ENCODE measurements at places on chromosomes 1 and 21.

GRCh38 chr1:178751046-178751445 is 26.0 kb downstream of the RALGPS2 start:
- no peak for DNase-seq

- DNase-seq: peak; percentile 20
These were observed 14.9 kb upstream of the CD101 start for GRCh38 chr1:116986421-116987255.

- peak; percentile 39 for DNase-seq
These were observed 5.4 kb downstream of the MEX3A start for GRCh38 chr1:156076609-156077429.

DNA sequence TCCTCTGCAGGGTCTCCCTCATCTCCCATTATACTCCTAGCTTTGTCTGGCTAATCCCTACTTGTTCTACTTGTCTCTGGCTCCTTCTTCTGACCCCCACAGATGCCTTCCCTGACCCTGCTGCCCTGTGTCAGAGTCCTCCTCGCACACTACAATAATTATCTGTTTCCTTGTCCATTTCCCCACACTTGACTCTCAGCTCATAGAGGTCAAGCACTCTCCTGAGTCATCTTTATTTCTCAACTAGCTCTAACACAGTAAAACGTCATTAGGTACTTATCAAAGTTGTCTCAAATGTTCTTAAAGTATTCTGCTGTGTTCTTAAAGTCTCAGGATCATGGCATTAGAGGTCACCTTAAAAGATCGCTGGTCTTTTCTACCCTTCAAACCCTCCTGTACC is 47.1 kb downstream of the C8A start:
- no peak for DNase-seq

GRCh38 chr1:117225931-117226330 is 15.2 kb upstream of the VTCN1 start:
- no peak for DNase-seq
